ENCODE measurements at places on chromosomes 6 and 20.
A peak's percentile ranks its signal among the peaks of the same experiment; 100 is the strongest.

DNA sequence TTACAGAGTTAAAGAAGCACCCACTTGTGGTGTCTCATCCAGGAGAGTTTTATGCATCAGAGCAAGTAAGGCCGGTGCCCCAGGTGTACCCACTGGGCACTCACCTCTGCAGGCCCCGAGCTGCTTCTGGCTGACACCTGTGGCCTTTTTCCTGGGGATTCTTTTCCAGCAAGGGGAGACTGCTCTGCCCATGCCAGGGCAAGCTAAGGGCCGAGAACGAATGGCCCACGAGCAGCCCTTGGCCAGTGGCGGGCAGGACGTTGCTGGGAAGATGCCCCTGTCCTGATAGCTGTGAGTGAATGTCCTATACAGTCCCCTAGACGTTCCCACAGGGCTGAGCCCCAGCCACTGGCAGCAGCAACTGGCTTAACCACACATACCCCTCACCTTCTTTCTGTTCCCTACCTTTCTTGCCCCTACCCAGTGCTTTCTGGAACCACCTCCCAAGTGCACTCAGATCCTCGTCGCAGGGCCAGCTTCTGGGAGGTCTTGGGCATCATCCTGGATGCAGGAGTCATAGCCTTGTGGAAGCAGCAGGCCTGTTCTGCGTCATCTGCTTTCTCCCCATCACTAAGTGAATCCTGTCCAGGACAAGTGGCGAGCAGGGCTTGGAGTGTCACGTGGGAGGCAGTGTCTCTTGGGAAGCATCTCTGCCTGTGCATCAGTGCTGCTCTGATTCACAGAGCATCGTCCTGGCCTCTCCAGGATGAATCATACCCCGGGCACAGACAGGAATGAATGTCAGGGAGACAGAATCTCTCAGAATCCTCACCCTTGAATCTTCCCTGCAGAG is 32.5 kb downstream of the SYNDIG1 start:
- peak; percentile 97 for ATAC-seq

DNA sequence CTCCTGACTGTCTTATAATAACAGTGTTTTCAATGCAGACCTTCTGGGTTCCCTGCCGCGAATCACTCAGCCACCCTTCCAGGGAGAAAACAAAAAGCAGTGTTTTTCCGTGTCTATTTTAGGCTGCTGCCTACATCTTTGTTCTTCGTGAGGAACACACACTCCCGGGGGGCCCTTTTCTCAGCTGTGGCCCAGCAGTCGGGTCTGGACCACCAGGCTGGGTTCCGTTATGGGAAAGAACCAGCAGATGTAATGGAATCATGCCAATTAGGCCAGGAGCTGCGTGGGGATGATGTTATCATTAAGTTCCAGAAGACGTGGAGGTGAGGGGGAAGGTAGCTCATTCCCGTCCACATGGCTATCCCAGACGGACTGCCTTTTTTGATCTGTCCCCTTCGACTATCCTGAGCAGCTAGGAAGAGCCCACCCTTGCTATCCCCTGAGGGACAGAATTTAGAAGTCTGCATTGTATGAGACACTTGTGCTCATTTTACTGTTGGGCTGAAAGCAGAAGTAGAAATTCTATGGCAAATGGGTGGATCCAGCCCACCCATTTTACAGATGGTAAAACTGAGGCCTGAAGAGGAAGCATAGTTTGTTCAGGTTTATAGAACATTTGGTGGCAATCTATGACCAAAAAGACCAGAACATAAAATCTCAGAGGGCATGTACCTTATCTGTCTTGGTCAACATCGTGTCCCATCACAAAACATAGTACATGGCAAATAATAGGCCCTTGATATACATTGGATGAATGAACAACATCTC is 54.5 kb downstream of the KCNB1 start:
- no peak for ATAC-seq

DNA sequence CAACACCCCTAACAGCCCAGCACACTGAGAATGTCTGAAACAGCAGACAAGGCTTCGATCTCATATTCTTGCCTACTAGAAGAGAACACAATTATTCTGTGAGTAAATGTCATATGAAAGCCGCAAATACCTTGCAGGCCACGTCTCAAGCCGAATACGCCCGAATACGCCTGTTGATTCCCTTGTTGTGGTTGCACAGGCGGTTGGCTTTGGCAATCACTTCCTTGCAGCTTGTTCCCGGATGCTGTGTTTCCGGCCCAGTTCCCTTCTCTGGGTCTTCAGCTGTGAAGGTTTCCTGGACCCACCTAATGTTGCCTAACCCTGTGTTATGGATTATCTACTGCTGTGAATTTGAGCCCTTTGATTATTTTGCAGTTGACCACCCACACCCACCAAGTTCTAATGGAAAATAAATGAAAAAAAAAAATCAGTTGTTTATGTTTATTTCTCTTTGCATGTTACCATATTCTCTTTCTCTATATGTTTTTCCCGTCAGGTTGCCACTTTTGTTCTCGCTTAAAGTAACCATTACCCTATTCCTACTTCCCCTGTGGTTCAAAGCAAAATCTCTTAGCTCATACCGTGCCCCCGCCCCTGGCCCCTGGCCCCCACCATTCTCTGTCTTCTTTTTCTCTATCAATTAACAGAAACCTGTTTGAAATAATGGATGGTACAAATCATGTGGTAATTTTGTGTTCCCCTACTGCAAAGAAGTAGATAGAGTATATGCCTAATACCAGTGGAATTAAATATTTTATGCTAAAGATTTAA is 172.4 kb downstream of the ADGB start:
- ATAC-seq: peak; percentile 97

DNA sequence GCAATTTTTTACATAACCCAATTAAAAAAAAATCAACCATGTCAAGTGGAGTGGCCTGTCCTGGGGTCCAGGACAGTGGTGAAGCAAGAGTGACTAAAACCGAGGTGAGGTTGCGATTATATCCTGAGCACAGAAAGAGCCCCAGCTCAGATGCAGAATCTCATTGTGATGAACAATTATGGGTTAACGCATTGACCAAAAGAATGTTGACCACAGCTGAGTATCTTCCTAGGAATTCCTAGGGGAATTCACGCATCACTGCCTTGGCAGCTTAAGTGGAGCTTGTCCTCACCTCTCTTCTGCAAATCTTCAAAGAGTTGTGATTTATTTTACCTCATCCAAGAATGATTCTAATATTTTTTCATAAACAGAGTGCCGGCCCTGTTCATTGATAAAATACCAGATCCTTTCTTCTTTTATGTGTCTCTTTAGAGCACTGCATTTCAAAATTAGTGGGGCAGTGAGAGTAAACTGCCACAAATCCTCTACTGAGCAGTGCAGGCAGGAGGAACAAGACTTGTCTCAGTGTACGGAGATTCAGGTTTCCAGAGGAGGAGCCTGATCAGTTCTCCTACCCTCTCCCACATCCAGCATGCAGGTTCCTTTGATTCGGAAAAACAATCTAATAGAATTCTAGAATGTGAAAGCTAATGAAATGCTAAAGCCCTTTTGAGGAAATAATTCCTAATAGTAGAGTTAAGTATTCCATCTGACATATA is 60.1 kb upstream of the ZNF184 start:
- no peak for ATAC-seq

GRCh38 chr6:130382872-130383490 is 17.2 kb downstream of the TMEM200A start:
- no peak for ATAC-seq
